ENCODE measurements at places on chromosomes 5 and 9.

DNA sequence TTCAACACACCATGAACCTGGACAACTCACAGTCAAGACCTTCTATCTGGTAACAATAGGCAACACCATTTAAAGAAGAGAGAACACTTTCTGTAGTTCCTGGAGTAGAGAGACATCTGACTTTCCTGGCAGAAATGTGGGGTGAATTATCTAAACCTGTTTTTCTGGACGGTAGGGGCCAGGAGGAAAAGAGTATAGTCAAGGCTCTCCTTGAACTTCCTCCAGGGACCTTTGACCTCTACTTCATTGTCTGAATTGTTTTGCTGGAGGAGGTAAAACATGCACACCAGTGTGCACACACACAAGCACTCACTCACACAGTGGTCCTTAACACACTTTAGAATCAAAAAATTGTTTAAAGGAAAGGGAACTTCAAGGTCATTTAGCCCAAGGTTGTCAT, 13.2 kb downstream of the S100Z start:
- no peak for DNase-seq

DNA sequence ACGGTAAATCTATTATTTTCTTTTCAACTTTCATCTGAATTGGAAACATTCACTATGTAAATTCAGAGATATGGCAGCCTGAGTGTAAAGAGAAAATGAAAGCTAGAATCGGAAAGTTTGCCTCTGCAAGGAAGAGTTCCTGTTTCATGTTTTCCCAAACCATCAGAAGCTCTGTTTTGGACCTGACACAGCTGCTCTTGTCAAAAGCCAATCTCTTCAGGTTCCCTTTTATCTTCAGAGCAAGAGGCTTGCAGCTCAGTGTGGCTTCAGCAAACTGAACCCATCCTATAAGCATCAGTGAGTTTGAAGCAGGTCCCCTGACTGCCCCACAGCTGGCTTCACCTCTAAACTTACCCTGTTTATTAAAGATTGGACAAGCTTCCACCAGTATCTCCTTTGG, 1099.7 kb downstream of the DTWD2 start:
- peak; percentile 1 for DNase-seq

DNA sequence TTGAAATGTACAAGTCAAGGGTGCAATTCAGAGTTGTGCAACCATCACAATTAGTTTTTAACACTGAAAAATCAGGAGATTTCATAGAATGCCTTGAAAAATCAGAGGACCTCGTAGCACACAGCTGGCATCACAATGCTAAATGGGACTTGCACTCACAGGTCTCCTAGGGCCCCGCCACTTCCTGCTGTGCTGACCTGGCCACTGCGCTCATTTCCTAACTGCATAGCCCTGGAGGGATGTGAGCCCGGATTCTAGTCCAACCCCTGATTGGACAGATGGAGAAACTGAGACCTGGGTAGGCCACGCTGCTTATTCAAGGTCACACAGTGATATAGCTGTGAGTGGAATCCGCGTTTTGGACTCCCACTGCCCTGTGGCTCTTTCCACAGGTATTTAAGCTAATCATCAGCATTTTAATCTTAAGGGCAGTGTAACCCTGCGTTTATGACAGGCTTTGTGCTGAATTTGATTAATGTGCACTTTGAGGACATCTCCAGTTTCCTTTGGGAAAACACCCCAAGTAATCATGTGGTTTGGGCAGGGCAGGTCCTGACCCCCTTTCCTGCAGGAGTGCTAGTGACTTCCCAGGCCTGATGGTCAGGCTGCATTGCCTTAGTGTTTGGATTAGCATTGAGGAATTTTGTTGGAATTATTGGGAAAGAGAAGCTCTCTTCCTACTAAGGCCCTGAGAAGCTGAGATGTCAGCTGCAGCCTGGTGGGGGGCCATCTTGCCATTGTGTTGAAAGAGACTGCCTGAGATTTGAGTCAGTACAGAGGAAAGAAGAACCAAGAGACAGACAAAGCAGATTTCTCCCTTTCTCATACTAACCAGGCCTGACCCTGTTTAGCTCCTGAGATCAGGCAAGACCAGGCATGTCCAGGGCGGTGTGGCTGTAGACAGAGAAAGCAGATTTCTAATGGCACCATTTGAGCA, 36.2 kb downstream of the STC2 start:
- DNase-seq, result no peak

GRCh38 chr5:91820874-91821273, 437.8 kb upstream of the ARRDC3 start:
- DNase-seq, result no peak

GRCh38 chr5:169788168-169788567, 151.1 kb downstream of the DOCK2 start:
- peak; percentile 86 for DNase-seq

DNA sequence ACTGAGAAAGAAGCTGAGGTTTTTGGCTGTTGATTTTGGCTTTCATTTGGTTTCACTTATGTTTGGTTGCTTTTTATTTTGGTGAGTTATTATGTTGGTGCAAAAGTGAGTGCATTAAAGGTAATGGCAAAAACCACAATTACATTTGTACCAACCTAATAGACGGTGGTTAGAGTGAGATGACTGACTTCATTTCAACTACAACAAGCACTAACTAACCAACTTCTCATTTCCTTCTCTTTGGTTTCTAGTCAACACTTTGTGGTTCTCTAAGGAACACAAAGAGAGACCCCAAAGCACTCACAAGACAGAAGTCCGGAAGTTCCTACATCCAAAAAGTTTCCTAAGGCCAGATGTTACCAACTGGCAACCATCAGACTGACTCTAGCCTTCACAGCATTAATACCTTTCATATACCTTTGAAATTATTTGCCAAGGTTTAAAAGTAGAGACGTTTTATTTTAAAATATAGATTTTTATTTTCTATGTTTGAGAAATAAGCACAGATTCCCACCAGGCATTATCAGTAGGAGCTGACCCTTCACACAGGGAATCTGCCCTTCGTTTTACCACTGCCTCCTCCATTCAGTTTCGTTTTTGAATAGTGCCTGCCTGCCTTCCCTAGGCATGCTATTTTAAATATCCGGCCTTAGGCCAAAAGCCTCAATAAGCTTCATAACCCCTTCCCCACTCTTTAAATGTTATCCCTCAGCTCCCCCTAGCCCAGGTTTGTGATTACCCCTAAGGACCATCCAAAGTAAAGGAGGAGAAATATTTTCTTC, 301.1 kb upstream of the PTGER4 start:
- DNase-seq, result peak; percentile 46

GRCh38 chr5:79617539-79617938, 5.3 kb downstream of the TENT2 start:
- DNase-seq, result no peak

- peak; percentile 6 for DNase-seq
Measured at GRCh38 chr5:171122372-171122771, 186.7 kb upstream of the TLX3 start.

- DNase-seq, result no peak
Measured at GRCh38 chr5:109099081-109099480, 310.7 kb downstream of the PJA2 start.
